ENCODE measurements at places on chromosomes 3 and 15.

GRCh38 chr15:66700412-66700801 lies 1.6 kb upstream of the SMAD6 start:
- DNase-seq = no peak

DNA sequence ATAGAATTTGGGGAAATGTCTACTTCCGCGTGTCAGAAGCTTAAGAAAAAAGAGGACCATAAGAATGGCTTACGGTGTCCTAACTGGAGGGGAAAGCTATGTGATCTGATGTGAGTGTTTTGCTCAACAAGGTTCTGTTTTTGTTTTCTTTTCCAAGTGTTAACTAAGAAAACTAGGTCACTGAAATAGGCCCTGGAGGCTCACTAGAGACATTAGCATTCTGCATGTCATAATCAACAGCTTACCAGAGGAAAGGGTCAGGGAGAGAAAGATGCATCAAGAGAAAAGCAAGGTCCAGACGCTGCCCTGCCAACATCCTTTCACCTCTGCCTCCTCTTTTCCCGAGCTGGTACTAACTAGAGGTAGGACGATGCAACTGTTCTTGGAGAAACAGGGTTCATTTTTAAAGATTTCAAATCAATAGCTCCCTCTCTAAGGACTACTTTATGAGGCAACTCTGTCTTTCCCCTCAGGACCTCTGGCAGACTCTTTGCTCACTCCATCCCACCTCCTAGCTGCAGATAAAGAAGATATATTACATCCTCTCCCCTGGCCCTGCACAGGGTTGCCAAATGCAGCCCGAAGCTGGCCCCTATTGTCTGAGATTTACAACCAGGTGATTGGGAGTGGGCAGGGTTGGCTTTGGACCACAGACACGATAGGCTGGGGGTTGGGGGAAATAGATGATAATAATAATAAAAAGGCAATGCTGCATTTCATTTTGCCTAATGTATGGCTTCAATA lies 209.9 kb upstream of the SLC2A2 start:
- DNase-seq = no peak

- no peak for DNase-seq
These were observed 1351.5 kb downstream of the ZPLD1 start for GRCh38 chr3:103786296-103786695.

DNA sequence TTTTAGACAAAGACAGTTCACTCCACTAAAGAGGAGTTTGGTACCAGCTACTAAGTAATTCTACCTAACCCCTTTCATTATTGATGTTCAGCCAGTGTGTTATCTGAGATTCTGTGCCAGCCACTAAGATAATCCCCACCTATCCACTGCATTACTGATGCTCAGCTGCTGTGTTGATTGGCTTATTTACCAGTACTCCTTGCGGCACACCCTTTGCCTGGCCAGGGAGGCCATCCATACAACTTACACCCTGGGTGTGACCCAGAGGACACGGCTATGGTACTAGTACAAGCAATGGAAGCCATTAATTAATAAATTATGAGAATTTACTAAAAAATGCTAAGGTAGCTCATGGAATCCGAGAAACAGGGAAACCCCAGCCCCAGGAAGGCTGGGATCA lies 290.7 kb upstream of the CTNNB1 start:
- no peak for DNase-seq

DNA sequence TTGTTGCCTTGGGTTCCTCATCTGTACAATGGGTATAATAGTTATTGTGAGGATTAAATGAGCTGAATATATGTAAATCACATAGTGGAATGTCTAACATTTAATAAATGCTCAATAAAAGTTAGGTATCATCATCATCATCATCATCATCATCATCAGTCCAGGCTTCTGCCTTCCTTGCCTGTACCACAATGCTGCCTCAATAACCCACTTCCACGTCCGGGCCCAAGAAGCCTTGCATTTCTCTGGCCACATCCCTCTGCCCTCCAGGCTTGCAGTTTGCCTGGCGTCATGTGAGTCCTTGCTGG lies 137.4 kb downstream of the THSD4 start:
- DNase-seq = no peak

GRCh38 chr3:80238606-80239005 lies 470.8 kb upstream of the ROBO1 start:
- DNase-seq = no peak

GRCh38 chr3:125990253-125990970 lies 21.4 kb downstream of the ROPN1B start:
- DNase-seq = peak; percentile 56

DNA sequence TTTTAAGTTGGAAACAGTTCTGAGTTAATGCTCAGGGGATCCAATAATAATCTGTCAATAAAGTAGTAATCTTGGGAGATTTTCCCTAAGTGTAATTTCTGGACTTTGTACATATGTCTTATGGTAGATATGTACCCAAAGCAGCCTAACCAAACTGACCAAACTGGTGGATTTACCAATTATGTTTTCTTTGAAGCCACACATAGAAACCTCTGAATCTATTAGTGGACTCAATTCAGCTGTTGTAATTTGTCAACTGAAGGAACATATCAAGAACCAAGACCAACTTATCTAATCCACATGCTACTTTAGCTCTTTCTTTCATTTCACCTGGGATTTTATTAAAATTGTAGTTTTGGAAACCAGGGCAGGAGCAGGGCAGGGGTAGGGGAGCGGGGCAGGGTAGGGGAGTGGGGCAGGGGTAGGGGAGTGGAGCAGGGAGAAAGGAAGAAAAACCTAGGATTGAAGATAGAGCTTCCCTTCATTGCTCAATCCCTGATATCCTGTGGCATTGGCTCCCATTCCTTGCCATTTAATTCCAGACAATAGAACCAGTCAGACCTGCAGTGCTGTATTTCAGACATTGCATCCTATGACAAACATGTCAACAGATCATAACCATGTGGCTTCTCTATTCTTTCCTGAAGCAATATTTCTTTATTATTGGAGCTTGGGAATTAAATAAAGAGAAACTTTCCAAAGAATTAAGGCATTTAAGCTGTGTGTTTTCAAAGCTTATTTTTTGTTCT lies 101.8 kb downstream of the NFKBIZ start:
- no peak for DNase-seq

GRCh38 chr15:60390871-60391501 lies 6.8 kb downstream of the ANXA2 start:
- DNase-seq = peak; percentile 23

DNA sequence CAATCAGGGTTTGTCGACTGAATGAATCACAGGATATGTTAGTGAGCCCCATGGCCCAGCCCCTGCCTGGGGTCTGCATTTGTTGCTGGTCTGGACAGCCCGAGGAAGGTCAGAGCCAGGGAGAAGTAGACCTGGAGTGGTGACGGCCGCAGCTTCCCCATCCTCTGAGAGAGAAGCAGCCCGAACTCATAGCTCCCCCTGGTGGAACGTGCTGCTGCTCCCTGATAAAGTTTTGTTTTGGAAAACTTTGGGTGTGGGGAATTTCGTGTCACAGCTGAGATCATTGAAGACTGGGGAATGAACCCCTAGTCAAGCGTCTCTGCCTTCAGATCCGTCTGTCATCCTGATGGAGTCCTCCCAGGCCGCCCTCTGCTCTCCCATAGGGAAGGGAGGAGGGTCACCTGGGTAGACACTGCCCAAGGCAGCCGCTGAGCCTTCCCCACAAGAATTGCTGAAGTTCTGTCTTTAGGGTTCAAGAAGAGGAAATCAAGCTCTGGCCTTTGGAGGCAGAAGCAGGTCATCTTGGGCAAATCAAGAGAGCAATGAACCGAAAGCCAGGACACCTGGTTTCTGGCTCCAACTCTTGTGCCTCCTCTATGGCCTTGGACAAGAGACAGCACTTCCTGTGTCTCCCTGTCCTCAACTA lies 60.5 kb downstream of the GLDN start:
- DNase-seq = no peak

DNA sequence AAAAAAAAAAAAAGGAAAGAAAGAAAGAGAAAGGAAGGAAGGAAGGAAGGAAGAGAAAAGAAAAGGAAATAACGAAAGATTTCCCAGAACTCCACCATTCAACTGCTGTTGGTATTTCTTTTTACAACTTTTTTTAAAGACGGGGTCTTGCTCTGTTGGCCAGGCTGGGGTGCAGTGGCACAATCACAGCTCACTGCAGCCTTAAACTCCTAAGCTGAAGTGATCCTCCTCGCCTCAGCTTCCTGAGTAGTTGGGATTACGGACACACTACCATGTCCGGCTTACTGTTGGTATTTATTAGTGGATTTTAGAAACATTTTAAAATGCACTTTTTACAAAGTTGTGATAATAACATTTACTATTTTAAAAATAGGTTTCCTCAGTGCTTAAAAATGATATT lies 15.0 kb upstream of the USP3 start:
- DNase-seq = no peak

GRCh38 chr3:101966226-101966625 lies 116.9 kb downstream of the NFKBIZ start:
- no peak for DNase-seq

DNA sequence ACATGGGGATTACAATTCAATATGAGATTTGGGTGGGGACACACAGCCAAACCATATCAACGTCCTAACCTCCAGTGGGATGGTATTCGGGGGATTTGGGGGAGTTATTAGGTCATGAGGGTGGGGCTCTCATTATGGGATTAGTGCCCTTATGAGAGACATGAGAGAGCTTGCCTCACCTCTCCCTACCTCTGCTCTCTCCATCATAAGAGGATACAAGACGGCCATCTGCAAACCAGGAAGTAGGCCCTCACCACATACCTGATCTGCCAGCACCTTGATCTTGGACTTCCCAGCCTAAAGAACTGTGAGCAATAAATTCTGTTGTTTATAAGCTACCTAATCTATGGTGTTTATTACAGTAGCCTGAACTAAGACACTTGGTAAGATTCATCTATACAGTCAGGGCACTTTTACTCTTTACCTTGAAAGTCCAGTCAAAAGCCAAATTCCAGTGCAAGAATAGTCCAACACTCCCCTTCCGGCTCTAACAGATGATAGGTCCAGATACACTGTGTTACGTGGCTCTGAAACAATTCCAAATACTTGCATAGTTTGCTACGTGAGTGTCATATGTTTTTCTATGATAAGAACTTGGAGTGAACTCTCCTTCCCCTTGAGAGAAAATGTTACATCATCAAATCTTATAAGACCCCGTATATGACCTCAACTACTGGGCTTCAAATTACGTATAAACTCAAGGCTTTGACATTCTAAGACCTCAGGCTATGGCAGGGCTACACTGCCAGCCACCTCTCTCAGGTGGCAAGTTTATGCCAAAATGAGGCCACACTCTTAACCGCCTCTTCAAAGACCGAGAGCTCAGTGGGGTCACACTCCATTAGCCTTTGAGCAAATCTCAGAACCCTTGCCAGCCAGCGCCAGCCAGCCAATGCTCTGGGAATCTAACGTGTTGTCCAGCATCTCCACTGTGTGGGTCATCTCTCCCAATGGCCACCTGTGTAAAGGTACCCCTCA lies 129.9 kb downstream of the XXYLT1 start:
- no peak for DNase-seq

DNA sequence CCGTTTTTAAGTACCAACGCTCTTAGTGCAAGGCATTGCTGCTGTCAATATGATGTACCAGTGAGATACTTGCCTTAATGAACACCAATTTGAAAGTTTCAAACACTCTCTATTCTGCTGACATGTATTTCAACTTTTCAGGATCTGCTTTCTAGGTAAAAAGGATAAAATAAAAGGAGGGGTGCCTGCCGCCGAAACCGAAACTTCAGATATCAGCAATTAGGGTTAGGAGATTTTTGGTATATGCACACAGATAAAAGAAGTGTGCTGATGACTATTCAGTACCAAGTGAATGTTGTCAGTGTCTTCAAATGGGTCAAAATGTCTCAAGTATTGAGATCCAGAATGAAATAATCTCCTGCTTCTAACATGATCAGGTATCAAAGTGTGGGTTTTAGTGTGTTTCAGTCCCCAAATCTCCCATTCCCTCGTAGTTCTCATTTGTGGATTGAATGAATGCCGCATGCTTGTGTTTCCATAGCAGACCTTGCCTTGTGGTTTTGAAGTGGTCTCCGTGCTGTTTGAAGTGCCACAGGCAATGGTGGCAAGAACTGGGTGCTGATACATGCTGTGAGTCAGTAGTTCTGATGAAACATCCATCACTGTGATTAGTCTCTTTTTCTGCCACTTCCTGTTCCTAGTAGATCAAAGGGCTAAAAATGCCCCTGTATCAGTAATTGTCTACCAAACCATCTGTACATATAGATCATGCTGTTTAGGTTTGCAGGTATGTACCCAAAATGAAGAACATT lies 22.5 kb downstream of the CHST14 start:
- DNase-seq = peak; percentile 78

DNA sequence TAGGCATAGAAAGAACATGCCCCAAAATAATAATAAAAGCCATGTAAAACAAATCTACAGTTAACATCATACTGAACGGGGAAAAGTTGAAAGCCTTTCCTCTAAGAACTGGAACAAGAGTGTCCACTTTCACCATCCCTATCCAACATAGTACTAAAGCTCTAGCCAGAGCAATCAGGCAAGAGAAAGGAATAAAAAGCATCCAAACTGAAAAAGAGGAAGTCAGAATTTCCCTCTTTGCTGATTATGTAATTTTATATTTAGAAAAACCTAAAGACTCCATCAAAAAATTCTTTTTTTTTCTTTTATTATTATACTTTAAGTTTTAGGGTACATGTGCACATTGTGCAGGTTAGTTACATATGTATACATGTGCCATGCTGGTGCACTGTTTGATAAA lies 661.6 kb upstream of the CBLB start:
- DNase-seq = no peak

DNA sequence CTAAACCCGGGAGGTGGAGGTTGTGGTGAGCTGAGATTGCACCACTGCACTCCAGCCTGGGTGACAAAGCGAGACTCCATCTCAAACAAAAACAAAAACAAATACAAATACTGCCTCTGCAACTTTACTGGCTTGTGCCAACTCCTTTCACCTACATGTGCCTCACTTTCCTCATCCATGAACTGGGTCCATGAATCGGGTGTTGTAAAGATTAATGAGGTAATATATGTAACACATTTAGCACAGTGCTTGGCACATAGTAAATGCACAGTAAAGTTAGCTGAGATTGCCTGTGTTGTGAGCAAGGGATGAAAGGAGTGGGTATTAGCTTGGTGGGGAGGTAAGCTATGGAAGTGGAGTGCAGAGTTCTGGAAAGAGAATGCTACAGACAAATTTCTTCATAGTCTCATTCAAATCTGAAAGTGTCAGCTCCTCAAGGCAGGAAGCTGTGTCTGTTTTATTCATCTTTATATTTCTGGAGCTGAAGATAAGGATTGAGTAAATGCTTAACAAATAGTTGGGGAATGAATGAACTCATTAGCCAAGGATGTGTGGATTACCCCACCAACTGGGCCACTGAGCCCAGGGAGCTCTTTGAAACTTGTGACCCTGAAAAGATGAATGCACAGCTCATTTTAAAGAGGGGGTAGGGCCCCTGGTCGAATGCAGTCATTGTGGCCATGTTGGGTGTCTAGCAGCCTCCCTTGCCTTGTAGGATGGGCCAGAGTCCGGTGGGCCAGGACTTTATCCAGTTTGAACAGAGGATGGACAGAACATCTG lies 7.7 kb upstream of the CDCP1 start:
- no peak for DNase-seq

- no peak for DNase-seq
These were observed 10.1 kb downstream of the CSRNP1 start for GRCh38 chr3:39143051-39143885.

DNA sequence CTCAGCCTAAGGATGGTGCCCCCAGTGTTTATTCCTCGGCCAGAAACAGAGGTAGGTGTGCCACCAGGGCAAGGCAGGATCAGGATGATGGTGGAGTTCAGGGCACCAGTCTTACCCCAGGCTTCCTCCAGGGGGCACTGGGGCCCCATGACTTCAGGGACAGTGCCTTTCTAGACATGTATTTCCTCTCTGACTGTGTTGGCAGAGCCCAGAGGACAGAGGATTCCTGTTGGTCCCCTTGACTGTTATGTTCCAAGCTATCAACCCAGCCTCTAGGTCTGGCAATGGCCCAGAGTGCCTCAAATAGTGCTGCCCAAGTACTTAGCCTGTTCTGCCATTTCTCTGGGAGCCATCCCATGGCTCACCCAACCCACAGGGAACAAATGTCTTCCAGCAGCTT lies 2.8 kb downstream of the HEMK1 start:
- DNase-seq = peak; percentile 90
